Hepatocyte (in vitro differentiated cells): ENCODE measurements at places on chromosomes 1 and 21.

- no peak for DNase-seq
Measured at GRCh38 chr1:11214698-11215380, 25.7 kb downstream of the ANGPTL7 start.

DNA sequence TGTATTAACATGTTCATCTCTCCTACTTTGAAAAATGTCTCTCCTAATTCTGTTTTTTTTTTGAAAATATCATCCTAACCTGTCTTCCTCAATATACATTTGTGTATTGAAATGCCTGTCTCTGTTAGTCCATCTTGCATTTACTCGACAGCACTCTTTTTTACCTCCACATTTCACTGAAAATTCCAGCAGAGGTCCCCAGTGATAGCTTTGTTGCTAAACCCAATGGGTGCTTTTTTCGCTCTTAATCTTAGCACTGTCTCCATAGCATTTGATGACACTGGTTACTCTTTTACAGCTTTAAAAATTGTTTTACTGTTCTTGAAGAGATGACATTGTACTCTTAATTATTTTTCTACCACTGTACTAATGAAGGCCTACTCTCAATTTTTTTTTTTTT, 10.8 kb downstream of the OSBPL9 start:
- DNase-seq = peak; percentile 49

DNA sequence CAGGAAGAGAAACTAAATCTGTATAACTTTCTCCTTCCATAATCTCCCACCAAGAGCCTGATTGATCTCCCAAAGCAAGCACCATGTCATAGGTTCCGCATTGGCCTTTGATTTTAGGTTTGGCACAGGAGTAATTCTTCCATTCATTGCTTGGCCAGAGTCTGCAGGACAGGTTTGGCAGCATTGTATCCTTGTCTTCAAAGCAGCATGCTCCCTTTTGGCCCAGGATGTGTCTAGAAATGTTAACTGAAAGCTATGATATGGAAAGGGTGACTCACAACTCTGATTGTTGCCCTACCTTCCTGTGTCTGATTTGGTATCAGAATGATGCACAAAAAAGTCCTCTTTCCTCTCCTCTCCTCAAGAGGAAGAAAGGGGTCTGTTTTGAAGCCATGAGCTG, 824.3 kb upstream of the PRMT6 start:
- no peak for DNase-seq

GRCh38 chr1:166489356-166489669, 322.5 kb upstream of the FAM78B start:
- no peak for DNase-seq

DNA sequence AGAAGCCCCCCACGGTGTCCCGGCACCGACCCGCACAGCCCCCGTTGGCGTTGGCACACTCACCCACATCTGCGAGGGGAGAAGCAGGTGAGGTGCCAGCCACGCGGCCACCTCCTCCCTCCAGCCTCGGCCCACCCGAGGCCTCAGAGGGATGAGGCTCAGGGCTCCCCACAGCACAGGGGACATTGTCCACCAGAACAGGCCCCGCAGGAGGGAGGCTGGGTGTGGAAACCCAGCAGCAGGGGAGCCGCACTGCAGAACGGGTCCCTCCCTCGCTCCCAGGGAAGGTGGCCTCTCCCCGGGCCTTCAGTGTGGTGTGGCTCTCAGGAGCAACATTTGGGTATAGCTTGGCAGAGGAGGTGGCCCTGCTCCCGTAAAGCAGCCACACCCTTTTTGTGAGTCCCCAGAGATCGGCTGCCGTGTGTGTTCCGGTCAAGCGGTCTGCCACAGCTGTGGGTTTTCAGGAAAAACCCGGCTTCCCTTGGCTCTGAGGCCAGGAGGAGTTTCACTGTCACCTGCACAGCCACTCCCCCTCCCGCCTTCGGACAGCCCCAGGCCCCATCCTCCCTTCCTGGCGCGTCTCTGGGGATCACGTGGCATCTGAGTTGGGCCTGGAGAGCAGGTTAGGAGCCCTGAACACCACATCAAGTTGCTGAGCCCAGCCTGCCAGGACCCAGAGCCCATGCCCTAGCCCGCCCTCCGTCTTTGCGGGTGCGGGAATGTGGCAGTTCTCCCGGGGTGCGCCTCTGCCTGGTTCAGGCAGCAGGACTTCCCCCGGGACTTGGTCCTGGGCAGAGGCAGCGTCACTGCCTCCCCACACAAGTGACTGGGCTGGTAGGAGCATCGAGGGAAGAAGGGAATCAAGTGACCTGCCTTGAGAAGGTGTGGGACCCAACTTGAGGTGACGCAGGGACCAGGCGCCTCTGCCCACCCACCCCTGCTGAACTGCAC, 64.0 kb downstream of the MEGF6 start:
- peak; percentile 44 for DNase-seq

- no peak for DNase-seq
Measured at GRCh38 chr21:35976481-35976880, 83.8 kb downstream of the SETD4 start.

- DNase-seq = no peak
Measured at GRCh38 chr1:209774592-209774991, 9.8 kb downstream of the C1orf74 start.

- DNase-seq = peak; percentile 64
Measured at GRCh38 chr1:244214009-244214967, 163.2 kb downstream of the ZBTB18 start.
